Bronchial epithelial cell (primary cell): ENCODE measurements at places on chromosomes 5 and 9. TPM values are rescaled to one million over a fixed set of nuclear protein-coding genes. Genes with fewer than 3 reads are reported as not detected.

Gene DIAPH1
- 48.2 and 57.1 TPM in 2 replicates for total RNA-seq

Gene CSF1R
- not detected in 2 replicates for total RNA-seq

GRCh38 chr9:37575921-37576721 lies at the start of gene FBXO10:
FBXO10 (minus strand) TSS chr9:37576380; CDS start chr9:37541768, 34,612 bp downstream.
- peak; percentile 45 for DNase-seq

DNA sequence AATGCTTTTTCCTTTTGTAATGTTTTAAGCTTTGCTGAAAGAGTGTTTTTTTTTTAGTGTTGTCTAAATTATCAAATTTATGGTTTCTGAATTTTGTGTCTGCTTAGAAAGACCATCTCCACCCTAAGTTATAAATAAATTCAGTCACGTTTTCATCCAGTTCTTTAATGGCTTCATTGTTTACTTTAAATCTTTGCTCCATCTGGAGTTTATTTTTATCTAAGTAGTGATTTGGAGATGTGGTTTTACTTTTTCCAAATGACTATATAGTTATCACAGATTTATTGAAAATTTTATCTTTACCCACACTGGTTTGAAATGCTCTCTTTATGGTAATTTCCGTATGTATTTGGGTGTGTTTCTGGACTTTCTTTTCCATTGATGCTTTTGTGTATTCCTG lies 577.2 kb upstream of the ZNF608 start:
- DNase-seq, result no peak

DNA sequence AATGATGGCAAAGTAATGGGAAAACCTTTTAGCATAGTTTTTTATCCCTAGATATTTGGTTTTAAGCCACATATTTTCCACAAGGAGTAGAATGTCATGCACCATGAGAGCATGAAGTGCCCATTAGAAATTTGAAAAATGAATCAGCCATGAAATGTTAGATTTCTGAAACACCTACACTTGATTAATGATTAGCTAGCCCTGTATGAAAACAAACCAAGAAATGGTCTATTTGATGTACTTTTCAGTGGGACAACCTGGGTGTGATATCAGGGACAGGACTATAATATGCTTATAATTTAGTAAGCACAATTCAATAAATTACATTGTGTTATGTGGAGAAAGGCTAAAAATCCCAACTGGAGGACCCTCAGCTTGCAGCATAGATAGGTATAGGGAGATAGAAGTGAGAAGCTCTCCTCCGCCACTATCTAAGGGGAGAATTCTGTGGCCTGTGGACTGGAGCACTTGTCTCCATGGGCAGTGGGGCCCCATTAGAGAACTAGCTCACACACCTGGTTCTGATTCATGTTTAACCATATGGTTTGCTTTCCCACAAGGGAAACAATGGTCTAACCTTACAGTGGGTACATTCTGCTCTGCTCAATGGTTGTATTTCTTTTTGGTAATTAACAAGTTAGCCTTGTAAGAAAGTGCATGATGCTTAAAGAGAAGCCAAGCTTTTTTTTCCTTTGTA lies 35.2 kb downstream of the NUP214 start:
- no peak for DNase-seq

Gene LMX1B
- total RNA-seq, result under 0.01 TPM in 1 of 2 replicates, not detected in the other

DNA sequence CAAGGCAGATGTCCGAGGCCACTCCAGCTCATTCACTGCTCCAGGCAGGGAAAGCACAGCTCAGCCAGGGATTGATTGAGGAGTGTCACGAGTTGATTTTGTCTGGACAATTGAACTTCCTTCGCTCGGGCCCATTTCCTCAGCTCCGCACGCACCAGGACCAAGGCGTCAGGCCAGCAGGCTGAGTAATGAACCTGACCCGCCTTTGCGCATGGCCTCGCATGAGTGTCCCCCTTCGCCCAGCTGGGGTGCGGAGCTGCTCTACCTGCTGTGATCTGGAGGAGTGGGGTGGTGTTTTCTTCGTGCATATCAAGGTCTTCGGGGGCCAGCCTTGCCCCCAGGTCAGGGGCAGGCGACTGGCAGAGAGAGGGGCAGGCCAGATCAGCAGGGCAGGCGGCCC lies 44.0 kb downstream of the VAV2 start:
- no peak for DNase-seq

- peak; percentile 13 for DNase-seq
Observed at GRCh38 chr5:61245486-61245885, 83.2 kb upstream of the SMIM15 start.

GRCh38 chr9:127555840-127556820 lies 55.9 kb upstream of the STXBP1 start:
- peak; percentile 91 for DNase-seq

DNA sequence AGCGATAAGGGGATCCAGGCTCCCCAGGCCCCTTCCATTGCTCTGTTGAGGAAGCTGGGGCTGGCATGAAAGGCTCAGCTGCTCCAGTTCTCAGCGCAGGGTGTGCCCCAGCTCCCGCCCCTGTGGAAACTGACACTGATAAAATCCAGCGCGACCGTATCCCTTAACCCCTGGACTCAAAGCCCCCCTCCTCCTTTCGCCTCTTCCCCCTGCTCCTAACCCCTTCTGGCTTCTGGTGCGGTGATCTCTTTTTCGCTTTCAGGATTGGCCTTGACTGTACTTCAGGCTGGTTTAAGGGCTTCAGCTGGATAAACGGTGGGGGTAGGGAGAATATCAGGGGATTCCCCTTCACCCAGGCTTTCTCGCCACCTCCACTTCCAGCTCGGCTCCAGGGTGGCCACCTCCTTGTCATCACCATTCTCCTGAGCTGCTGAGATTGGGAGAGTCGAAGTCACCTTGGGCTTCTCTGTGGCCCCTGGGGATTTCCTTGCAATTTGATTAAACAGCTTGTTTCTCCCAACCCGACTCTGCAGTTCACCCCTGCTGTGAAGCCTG lies 843 bp downstream of the BSPRY start:
- no peak for DNase-seq

- peak; percentile 8 for DNase-seq
Observed at GRCh38 chr9:19934301-19934871, 145.5 kb upstream of the SLC24A2 start.

Gene QRFP
- not detected in 2 replicates for total RNA-seq

DNA sequence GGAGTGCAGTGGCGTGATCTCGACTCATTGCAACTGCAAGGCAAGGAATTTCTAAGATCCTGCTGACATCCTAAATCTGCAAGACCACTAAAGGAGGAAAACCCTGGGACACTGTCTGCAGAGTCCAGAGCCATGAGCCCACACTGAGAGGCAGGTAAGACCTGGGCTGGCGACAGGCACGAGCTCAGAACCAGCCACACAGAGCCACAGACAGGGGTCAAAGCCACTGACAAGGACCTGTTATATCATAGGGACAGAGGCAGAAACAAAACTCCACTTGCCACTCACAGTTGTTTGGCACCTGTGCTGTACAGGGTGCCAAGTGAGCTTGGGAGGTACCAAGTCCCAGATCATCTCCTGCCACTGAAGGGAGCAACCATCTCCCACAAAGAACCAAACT lies 34.2 kb downstream of the IPPK start:
- no peak for DNase-seq

DNA sequence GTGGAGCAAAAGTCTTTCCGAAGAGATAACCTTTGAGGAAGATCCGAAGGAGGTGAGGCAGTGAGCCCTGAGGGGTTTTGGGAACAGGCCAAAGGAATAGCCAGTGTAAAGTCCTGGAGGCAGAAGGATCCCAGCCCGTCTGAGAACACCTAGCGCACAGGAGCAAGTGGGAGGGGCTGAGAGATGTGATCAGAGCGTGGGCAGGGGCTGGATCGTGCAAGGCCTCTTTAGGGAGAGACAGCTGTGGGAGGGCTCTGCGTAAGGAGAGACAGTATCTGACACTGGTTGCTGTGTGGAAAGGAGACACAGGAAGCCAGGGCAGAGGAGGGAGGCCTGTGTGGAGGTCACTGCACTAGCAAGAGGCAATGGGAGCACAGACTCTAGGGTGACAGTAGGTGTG lies 68.2 kb downstream of the BARX1 start:
- DNase-seq, result no peak

GRCh38 chr9:99353408-99353807 lies 131.3 kb downstream of the SEC61B start:
- peak; percentile 77 for DNase-seq

DNA sequence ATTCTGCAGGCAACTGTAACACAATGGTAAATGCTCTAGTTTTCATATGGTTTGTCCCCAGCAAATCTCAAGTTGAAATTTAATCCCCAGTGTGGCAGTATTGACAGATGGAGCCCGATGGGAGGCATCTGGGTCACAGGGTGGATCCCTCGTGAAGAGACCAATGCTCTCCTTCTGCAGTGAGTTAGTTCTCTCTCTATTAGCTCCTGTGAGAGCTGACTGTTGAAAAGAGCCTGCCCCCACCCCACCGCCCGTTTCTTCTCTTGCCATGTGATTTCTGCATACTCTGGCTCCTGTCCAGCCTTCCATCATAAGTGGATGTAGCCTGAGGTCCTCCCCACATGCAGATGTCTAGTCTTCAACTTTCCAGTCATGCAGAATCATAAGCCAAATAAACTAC lies 27.0 kb downstream of the IARS1 start:
- DNase-seq, result no peak

DNA sequence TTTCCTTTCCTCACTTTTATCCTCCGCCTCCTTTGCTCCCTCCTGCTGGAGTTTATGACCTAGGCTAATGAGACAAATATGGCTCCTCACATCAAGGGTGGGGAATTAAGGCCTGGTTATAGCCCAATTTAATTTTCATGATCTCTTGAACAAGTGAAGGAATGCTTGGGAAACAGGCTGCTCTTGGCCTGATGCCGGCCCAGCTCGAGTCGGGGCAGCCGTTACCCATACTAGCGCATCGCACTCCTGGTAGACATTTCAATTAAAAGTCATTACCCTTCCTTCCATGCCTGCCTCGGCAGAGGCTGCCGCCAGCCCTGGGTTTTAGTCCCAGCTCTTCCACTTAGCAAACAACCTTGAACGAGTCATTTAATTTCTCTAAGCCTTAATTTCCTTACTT lies 425.7 kb downstream of the TMEM38B start:
- DNase-seq, result no peak

DNA sequence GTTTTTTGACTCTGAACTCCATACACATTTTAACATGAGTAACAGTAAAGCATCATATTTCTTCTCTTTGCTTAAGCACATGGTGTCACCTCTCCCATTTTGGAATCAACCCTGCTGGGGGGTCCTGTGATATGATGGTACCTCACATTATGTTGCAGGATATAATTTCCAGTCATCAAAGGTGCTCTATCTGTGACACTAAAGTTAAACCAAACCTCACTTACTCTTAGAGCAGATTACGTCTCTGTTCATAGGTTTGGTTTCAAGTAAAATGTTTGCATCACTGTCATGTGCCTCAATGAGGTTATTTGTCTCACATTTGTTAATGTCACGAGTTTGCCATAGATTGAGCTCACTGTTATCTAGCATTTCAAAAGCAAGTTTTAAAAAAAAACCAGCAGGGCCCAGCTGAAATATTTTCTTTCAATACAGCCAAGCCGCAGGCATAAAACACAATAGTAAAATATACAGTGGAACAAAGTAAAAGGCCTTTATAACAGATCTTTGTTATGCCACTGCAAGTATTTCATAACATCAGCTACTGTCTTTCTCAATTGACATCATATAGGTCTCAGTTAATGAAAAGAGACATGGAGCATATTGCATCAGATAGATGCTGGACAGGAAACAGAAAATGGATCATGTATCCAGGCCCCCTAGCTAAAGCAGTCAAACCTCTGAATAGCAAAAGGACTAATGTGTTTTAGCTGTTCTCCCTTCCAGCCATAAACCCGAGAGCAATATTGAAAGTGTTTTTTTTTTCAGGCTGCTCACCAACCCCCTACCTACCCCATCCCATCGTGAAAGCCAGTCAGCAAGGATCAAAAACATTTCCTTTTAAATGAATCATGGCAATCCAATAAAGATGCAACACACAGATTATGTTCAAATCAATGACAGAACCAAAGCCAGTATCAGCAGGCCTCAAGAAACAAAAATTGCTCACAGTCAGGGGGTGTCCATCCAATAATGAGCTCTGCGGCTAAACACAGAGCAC lies 182.1 kb upstream of the ITGA1 start:
- DNase-seq, result no peak

DNA sequence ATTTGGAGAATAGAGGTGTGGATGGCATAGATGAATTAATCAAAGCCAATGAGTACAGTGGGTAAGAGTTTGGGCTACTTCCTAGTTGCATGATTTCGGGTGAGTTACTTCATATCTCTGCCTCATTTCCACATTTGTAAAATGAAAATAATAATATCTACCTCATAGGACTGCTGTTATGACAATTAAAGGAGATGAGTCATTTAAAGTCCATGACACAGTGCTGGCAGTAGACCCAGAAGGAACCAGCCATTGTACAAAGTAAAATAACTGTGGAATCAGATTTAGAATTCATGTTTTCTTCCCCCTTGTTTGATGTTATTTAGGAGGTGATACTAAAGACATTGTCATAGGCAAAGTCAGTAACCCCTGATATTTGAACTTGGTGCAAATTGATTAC lies 139.5 kb upstream of the SLC27A6 start:
- peak; percentile 18 for DNase-seq

- DNase-seq, result no peak
Observed at GRCh38 chr9:131469951-131470350, 32.8 kb upstream of the POMT1 start.

GRCh38 chr5:90528601-90529193 lies 687 bp downstream of the LYSMD3 start:
- DNase-seq, result peak; percentile 31

DNA sequence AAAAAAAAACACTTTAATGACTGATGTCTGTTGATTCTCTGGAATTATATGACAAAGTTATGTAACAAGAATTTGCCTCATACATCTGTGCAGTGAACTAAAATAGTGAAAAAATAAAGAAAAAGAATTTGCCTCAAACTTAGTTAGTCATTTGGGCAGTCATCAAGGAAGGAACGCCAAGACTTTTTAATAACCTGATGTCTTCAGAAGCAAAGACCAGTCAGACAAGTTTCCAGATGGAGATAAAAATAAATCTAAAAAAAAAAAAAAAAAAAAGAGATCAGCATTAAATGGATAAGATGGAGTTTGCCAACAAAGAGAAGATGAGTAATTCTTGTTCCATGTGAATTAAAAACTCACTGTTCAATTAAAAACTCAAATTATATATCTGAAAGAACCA lies 52.3 kb upstream of the JMY start:
- peak; percentile 82 for DNase-seq

DNA sequence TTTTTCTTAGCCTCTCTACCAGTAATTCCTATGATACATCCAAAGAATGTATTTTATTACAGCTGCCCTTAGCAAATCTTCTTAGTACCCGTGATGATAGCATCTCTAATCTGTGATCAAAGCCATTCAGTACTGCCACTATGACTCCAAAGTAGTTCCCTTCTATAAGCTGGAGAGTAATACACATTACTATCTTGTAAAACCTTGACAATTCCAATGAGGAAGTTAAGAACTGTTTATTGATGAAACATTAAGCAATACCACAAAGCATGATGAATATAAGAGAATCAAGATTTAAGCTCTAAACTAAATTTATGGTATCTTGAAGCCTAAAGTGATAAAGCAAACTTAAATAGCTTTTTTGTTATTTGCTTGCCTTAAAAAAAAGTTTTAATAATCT lies 86.1 kb downstream of the SMIM23 start:
- DNase-seq, result no peak

Gene SLC4A9
- 0.38 TPM in 1 of 2 replicates, not detected in the other for total RNA-seq

GRCh38 chr9:23615569-23615968 lies 210.5 kb downstream of the ELAVL2 start:
- DNase-seq, result no peak

GRCh38 chr9:121160025-121160424 lies 41.6 kb downstream of the RAB14 start:
- DNase-seq, result no peak

- DNase-seq, result peak; percentile 93
Observed at GRCh38 chr5:87151547-87151946, 116.1 kb upstream of the RASA1 start.

Gene SPATA31C1
- total RNA-seq, result not detected in 2 replicates
